Stimulated activated CD4-positive, alpha-beta T cell treated with anti-CD3 and anti-CD28 coated beads, TNF-alpha, amount 100 ng/mL, for 24 hours (primary cell): ENCODE measurements at places on chromosomes 3 and 15.

DNA sequence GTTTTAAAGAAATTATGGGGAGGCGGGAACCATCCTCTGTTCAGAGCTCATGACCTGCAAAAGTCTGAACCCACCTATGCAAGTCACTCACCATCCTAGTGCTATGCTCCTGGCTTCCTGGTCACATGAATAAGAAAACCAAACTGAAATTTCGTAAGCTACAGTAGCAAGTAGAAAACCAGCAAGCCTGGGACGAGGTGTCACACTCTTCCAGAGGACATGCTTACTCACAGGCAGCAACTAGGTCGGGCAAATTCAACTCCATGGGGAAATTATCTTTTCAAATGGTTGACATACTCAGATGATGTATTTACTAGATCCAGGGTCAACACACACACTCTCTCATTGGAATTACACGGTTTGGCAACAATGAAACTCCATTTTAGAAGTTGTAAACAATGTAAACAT is 31.3 kb downstream of the LDHAL6B start:
- no peak for DNase-seq

- no peak for DNase-seq
These were observed 6.6 kb downstream of the RBP1 start for GRCh38 chr3:139532976-139533375.

DNA sequence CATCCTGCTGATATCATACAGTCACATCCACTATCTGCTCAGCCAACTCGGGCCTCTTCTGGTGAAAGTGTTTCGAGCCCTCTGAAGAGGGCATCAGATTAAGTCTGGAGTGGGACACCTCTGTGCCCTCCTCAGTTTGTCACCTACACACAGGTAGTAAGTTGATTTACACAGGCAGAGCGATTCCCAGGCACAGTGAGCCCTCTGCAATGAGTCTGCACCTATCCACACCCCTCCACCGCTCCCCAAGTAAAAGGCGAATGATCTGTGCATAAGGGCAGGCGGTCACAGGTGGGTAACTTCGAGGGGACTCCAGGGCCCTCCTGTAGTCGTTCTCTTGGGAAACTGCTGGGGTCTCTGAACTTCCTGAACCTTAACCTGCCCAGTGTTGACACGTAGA is 152.0 kb downstream of the ATP10A start:
- DNase-seq: no peak

GRCh38 chr15:31551323-31551722 is 224.7 kb downstream of the KLF13 start:
- no peak for DNase-seq

DNA sequence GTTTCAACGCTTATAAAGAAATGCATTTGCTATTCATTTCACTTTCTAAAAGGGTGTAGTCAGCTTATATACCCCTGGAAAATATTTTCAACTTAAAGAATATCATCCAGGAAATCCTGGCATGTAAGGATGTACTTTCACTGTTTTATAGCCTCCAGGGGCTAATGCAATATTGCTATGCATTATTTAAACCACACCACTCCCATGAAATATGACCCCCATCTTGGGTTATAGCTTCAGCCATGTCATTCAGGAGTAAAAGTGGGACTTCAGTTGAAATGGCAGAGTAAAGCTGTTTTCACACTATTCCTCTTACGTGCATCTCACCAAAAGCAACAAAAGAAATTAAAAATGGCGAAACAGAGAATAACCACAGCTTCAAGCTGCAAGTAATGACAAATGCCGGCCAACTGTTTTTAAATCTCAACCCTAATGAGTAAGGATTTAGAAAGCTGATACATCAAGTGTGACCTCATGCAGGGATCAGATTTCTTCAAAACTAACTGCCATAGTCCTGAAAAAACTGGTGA is 84.5 kb downstream of the COL6A6 start:
- DNase-seq: no peak

DNA sequence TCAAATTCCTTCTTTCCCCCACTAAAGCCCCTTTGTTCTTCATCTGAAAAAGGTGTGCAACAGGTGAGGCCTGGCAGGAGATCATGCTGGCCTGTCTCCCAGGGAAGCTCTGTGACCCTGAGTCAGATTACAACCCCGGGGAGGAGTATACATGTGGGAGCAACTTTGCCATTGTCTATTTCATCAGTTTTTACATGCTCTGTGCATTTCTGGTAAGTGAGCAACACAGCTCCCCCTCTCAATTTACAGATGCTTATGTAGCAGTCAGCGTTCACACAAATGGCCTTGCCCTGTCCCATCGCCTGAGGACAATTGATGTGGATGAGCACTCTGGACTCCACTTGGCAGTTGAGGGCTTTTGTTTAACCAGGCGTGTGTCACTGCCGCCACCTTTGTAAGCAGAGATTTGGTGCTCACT is 70.4 kb downstream of the CHDH start:
- DNase-seq: no peak

GRCh38 chr3:22450786-22451400 is 699.9 kb upstream of the ZNF385D start:
- DNase-seq: no peak

DNA sequence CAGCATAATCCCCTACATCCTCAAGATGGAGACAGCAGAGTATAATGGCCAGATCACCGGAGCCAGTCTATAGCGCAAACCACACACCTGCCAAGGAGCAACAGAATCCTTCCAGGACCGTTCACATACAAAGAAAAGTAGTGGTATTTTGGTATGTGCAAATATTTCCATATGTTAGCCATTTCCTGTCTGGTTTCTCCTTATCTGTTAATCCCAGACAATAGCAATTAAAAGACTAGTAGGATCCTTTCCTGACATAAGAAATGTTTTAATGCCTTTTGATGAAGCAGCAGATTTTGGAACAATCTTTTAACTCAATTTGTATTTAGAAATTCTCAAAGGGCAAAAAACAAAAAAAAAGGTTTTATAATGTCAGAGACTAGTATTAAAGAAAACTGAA is 22.2 kb downstream of the MRPS25 start:
- DNase-seq: no peak

DNA sequence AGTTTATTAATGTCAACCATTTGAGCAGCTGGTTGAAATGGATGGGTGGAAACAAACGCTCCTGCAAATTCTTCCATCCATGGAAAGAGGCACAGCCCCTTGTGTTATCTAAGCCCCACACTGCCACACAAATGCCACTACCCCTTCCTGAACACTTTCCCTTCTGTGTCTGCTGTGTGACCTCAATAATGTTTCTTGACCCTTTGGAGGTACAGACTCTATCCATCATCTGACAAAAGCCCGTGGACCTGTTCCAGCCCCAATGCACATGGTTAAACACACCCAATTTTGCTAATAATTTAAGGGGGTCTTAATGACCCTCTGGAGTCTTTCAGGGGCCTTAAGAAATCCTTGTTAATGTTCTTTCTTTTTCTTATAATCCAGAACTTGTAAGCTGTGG is 482.2 kb upstream of the CFAP20DC start:
- DNase-seq: no peak

DNA sequence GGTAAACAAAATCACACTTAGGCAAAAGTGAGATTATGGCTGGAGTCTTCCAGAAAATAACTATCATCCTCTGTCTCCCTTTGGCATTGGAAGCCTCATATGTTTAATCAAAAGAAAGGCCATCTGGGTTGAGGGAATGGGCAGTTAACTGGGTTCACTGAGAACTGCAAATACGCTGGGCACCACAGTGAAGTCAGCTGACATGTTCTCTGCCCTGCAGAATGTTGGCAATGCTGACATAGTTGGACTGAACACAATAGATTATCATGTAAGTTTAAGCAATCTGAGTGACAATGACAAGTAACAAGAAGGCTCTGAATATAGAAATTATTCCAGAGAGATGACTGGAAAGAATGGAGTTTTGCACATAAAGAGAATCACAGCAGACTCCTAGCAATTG is 43.8 kb upstream of the SLC25A26 start:
- DNase-seq: no peak

GRCh38 chr3:10420745-10421475 is 84.5 kb downstream of the ATP2B2 start:
- DNase-seq: no peak

DNA sequence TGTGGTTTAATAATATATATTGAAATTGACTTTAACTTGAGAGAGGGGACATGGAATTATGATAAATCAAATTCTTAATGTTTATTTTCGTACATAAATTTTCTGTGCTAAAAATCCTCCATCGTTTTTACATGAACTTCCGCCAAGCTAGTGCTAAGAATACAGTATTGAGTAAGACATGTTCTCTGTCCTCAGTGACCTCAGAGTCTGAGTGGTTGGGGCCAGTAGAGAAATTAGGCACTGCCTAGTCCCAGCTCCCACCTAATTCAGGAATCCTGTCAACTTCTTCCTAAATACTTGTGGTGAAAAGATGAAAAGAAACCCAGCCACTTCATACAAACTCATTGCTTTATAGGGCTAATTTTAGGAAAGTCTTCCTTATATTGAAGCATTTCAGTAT is 110.3 kb downstream of the PPP2R3A start:
- no peak for DNase-seq

DNA sequence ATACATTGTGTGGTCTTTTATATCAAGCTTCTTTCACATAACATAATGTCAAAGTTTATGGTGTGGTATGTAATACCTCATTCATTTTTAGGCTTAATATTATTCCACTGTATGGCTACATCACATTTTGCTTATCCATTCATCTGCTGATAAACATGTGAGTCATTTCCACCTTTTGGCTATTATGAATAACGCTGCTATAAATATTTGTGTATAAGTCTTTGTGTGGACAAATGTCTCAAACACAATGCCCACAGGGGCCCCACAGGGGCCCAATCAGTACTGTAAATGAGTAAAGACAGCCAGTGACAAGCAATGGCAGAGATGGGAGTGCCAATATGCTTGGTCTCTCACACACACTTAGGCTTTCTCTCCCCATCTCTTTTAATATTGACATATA is 54.2 kb downstream of the PIK3R4 start:
- no peak for DNase-seq

DNA sequence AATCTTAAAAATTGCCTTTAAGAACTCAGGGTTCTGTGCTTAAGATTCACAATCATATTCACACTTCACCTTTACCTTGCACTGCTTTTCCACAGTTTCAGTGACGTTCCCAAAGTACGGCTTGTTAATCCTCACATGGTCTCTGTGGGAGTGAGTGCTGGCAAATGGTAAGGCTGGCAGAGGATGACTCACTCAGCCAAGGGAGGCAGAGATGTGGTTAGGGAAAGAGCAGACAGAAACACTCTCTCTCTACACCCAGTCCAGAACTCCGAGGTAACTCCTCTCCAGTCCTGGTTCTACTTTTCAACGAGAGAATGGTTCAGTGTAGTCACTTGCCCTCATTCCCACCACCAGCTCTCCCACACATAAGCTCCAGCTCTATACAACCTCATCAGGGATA is 33.1 kb downstream of the RASGRP1 start:
- no peak for DNase-seq

DNA sequence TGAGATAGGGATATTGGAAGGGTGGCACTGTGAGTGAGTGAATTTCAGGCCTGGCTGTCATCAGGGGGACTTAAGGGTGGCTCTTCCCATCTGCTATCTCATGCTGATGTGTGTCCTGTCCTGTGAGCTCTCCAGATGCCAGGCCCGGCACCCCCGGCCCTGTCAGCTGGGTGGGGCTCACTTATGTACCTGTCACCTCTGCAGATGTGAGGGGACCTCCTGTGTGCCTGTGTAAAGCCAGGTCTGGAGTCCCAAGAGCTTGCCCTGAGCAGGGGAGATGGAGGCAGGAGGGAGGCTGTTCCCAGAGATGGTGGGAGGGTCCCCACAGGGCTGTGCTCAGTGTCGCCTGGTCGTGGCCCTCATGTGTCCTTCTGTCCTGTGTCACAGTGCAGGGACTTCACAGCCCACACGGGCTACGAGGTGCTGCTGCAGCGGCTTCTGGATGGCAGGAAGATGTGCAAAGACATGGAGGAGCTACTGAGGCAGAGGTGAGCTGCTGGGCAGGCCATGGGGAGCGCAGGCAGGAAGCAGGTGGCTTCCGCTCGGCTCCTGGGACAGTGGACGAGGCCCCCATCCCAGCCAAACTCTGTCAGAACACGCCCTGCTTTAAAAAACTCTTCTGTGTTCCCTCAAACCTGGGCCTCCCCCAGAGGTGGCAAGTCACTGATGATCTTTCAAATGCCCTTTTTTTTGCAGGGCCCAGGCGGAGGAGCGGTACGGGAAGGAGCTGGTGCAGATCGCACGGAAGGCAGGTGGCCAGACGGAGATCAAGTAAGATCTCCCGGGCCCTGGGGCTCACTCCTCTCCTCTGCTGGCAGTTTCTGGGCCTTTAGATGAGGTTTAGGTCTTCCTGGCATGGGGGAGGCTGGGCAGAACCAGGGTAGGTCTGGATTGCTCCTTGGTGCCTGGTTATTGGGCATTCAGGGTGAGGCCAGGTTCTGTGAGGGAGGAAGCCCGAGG is 23.1 kb downstream of the PSTPIP1 start:
- no peak for DNase-seq

- no peak for DNase-seq
These were observed 72.2 kb downstream of the RPLP1 start for GRCh38 chr15:69524814-69525213.

GRCh38 chr15:83164771-83165404 is 42.7 kb downstream of the HDGFL3 start:
- DNase-seq: no peak

DNA sequence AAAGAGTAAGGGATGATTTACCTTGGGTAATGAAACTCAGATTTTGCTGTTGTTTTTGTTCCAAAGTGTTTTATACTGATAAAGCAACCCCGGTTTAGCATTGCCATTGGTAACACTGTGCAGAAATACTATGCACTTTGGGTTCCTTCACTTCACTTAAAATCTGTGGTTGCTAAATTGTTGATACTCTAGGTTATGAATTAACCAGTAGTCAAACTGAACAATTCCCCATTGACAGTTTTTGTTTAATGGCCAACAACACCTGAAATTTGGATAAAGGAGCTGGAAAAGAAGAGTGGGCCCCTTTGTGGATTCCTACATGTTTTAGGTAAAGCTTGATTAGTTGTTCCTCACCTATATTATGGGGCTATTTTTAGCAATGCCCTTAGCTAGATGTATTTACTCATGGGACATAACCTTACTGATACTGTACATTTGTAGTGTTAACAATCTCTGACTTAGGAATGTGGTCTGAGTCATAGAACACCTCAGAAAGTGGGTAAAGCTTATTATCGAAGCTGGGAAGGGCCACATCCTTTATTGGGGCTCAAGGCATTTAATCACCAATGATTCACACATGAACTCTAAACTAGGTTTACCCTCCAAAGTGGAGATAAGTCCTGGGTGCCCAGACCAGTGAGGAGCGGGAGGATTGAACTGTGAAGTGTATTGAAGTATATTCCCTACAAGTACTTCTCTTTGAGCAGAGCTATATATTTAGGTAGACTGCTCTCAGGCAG is 29.5 kb upstream of the THRB start:
- DNase-seq: no peak

- DNase-seq: no peak
These were observed 19.5 kb upstream of the WDR49 start for GRCh38 chr3:167673221-167673620.

DNA sequence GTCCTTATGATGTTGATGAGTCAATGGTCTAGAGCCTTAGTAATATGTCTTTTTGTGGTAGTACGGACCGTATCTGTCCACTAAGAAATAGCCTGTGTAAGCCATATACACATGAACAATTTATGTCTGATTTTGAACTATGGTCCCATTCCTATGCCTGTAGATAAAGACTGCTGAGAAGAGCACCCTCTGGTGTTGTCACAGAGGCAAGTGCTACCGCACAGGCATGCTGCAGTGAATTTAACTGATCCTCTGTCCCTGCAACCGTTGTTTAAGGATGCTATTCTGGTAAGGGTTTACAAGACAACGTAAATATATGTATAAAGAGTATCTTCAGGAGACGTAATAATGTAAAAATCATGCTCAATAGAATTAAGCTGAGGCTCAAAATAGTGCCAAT is 170.7 kb downstream of the UBE3A start:
- DNase-seq: no peak

GRCh38 chr15:59317211-59317610 is 55.5 kb downstream of the MYO1E start:
- DNase-seq: no peak
